ENCODE measurements at places on chromosomes 6 and 20.
A peak's percentile ranks its signal among the peaks of the same experiment; 100 is the strongest.

DNA sequence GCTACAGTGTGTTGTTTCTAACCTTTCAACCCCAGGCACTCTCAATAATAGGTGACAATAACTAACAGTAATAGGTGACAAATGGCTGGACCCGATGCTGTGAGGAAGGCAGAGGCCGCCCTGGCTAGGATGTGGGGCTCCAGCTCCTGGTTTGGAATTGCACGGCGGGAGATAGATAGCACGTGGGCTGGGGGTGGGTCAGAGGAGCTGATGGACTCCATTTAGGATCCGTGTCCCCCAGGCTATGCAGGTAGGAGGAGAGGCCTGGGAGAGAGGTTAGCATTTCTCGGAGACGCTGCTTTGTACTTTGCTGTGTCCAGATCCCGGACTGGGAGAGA is 61.4 kb downstream of the EZR start:
- DNase-seq, result no peak

- DNase-seq, result no peak
Observed at GRCh38 chr20:50695135-50695872, 4.0 kb upstream of the RIPOR3 start.

DNA sequence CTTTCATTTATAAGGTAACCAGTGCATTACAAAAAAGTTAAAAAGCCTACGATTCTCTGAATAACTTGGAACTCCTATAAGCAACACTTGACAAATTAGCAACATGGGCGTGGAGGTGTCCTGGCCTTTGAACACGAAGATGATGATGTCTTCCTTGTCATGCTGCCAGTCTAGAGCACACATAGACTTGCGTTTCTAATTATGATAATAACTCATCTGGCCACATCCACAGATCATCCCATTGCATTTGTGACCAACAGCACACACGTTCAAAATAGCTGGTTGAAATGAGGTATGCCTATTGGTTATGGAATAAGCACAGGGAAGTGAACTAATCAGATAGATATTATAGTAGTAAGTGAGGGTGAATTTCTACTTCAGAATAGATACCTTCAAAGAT is 608.9 kb downstream of the PRKN start:
- DNase-seq, result no peak

GRCh38 chr20:19628570-19629134 is 129.4 kb upstream of the RIN2 start:
- DNase-seq, result peak; percentile 53

DNA sequence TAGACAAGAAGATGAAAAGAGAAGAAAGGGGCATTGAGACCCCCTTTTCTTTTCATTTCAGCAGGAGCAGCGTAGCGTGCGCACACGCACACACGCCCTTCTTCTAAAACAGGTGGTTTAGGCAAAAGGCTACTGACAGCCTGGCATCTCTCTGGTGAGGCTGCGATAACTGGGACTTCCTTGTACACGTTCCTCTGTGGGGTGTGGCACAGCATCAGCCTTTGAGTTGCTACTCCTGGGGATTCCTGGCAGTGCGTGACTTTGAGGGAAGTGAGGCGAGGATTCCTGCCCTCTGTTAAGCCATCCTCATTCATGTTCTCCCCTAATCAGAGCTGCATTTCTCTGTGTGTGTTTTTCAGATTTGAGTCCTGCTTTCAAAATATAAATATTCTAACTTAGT is 94.7 kb downstream of the TMEM170B start:
- DNase-seq, result no peak

GRCh38 chr6:36368921-36369865 is 18.3 kb downstream of the ETV7 start:
- no peak for DNase-seq

- peak; percentile 48 for DNase-seq
Observed at GRCh38 chr20:50172347-50173013, 18.1 kb upstream of the CEBPB start.

GRCh38 chr20:7967199-7967844 is 27.1 kb upstream of the HAO1 start:
- DNase-seq, result no peak

DNA sequence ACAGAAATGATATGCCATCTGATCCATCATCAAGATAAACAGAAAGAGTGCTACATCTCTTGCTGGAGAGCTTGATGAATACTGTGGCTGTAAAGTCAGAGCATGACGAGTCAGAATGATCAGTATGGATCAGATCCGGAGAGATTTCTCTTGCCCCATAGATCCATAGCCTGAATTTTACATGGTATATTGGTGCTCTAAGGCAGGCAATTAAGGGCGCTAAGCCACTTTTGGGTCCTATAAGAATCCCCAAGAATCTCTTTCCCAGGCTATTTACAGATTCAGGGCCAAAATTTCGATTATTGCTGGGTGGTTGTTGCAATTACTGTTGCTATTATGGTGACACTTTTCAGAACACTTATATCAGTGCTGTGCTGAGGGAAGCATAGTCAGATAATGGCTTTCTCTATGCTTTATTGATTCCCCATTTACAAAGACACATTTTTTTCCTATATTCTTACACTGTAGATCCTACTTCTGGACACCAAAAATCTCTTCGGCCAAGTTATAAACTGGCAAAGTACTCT is 94.4 kb downstream of the ADGRB3 start:
- no peak for DNase-seq

GRCh38 chr20:32523613-32524213 is 61.4 kb downstream of the NOL4L start:
- no peak for DNase-seq

DNA sequence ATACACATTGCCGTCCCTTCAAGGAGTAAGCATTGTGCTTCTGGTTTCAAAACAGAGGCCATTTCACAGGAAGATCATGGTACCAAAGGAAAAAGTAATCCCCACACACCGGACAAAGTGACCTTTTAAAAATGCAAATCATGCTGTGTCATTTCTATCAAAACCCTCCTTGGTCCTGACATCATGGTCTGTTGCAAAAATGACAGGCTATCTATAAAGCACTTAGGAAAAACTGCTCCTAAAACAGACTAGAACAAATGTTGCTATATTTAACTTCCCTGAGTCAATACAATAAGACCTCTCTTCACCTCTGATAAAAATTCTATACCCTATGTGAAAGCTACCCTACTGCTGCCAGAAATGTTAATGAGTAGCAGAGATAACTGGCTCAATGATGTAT is 353.6 kb upstream of the RUNX2 start:
- DNase-seq, result no peak

GRCh38 chr6:144768551-144769075 is 483.5 kb downstream of the UTRN start:
- DNase-seq, result no peak

DNA sequence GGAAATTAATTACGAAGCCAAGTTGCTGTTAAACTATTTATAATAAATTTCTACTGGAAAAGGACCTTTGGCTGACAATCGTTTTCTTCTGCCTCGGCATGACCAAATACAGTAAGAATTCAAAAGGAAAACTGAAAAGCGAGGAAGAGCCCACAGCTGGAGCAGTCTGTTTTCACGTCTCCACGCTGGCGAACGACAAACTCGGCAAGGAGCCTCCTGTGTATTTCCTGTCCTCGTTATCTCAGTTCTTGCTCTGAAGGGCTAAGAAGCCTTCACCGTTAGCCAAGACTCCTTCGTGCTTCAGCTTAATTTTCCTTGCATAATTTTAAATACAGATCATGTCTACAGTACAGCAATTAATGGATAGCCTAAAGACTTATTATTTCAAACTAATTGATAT is 214.3 kb upstream of the PLCB4 start:
- no peak for DNase-seq

- no peak for DNase-seq
Observed at GRCh38 chr6:36217188-36217587, 20.6 kb downstream of the BRPF3 start.

GRCh38 chr6:80028589-80028988 is 24.1 kb downstream of the TTK start:
- no peak for DNase-seq

DNA sequence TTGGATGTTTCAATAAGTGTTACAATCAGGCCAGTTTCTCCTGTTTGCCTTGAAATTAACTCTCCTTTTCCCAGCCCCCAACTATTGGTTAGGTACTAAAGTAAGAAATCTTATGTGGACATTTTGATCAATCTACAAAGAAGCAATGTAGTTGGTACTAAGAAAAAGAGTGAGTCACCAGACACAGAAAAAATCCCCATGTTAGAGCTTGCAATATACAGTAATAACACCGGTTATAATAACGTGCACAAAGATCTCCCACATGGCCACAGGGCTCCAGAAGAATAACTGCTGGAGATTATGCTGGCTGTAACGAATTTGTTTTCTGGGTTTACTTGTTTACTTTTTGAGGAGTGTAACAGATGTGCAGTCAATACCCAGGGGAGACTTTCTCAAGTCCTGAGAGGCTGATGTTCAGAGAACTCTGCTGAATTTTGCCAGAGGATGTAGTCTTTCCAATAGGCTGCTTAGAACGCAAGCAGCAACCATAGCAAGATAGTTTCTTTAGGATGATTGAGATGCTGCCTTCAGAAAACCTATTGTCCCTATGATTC is 166.2 kb upstream of the SPACA1 start:
- no peak for DNase-seq

DNA sequence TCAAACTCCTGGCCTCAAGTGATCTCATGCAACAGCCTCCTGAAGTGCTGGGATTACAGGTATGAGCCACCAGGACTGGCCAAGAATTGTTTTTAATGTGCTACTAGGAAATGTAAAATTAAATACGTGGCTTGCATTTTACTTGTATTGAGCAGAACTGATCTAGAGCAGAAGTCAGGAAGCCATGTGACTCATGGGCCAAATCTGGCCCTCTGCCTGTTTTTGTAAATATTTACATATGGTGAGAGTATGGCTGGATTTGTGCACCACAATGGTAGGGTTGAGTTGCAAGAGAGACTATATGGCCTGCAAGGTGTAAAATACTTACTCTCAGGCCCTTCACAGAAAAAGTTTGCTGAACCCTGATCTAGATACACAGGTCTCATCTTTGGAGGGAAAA is 75.8 kb downstream of the LAMP5 start:
- no peak for DNase-seq

GRCh38 chr20:25860531-25861150 is 164.0 kb upstream of the ZNF337 start:
- no peak for DNase-seq

DNA sequence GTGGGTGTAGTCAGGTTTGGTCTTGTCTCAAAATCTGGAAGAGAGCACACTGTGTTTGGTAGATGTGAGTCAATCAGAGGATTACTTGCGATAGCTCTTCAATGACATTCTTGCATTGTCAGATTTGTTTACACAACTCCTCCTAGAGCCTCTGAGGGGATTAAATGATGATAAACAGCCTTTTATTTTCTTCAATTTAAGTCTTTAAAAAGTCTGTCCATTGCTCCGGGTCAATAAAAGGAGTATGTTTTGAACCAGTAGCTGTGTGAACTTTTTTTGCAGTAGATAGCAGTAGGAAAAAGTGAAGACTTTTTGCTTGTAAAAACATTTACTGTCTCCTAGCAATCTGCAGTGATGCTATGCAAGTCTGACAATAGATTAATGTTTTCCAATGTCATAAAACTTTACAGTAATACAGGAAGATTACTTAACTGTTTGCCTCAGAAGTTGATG is 49.9 kb downstream of the GJA1 start:
- no peak for DNase-seq

DNA sequence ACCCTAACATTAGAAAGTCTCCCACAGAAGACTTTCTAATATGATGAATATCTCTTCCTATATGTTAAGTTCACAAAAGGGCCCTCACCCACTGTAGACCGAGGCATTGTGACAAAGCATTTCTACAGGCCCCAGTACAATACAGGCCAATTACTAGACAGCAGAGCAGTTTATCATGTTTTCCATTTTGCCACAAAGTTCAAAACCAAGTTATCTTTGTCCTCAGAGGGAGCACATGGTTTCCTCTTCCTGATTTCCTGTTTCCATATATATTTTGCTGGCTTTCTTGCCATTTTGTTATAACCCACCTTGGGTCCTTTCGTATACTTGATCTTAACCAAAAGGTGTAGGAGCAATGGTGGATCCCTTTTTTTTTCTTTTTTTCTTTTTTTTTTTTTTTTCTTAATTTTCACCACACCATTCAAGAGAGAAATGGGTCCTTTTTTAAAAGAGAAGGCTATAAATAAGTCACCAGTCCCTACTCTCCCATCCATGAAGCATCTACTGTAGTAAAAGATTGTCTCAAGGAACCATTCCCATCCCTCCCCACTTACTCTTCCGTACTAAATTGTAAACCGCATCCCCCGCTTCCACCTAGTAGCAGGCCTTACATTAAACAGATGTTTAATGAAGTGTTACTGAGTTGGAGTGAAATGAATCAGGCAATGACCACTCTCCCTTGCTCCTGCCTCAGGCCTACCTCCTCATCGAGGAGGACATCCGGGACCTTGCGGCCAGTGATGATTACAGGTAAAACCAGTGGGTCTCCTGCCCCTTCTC is 2.1 kb upstream of the UBE2C start:
- no peak for DNase-seq

GRCh38 chr20:60624066-60624465 is 628.0 kb upstream of the CDH4 start:
- DNase-seq, result no peak

GRCh38 chr6:3011158-3011557 is 11.5 kb downstream of the NQO2 start:
- DNase-seq, result no peak

- no peak for DNase-seq
Observed at GRCh38 chr6:31626952-31627351, 6.4 kb downstream of the PRRC2A start.

GRCh38 chr20:32574296-32575226 is 10.6 kb downstream of the NOL4L start:
- no peak for DNase-seq

DNA sequence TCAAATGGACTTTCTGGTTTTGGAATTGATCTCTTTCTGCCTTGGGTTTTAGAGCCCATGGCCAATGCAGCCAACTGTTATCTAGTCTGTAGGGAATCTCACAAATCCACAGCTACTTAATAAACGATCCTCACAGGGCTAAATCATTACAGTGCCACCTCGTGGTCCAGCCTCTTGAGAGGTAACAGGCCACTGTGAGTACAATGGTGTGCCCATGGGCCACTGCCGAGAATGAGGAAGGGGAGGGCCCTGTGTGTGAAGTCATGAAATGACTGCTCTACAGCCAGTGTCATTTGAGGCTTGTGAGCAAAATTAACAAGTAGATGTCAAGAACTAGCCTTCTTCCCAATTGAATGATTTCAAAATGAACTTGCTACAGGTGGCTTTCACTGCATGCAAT is 54.3 kb upstream of the GMPR start:
- peak; percentile 6 for DNase-seq

- DNase-seq, result no peak
Observed at GRCh38 chr20:47878601-47879027, 93.3 kb upstream of the SULF2 start.

- no peak for DNase-seq
Observed at GRCh38 chr6:74892091-74892490, 313.8 kb downstream of the COL12A1 start.

GRCh38 chr6:27726619-27727023 is 185.6 kb downstream of the OR2B2 start:
- DNase-seq, result no peak

DNA sequence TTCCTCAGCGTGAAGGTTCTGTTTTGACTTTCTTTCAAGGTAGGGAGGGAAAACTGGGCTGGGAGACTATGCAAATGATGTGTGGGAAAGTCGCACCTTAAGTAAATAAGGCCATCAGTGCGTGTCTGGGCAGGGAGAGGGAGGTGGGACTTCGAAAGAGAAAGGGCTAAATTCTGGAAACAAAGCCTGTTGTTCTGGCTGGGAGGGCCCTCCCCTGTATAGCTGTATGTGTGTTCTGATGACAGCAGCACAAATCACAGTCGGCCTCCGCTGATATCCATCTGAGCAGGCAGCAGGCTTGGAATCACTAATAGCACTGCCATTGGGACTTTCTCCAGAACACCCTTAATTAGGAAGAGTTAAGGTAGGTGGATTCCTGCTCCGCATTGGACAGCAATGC is 19.2 kb downstream of the JAG1 start:
- no peak for DNase-seq
